Suppressor macrophage treated with lipopolysaccharide for 4 hours (primary cell): ENCODE measurements at places on chromosomes 4 and X.
A peak's percentile ranks its signal among the peaks of the same experiment; 100 is the strongest.

GRCh38 chr4:56843421-56843899, 22.0 kb upstream of the SPINK2 start:
- no peak for DNase-seq

GRCh38 chr4:52554612-52555355, 104.3 kb downstream of the USP46 start:
- no peak for DNase-seq

GRCh38 chr4:146098397-146098796, 77.1 kb upstream of the LSM6 start:
- no peak for DNase-seq

GRCh38 chr4:151538963-151539362, 130.0 kb downstream of the FHIP1A start:
- DNase-seq: no peak

- peak; percentile 14 for DNase-seq
These were observed 65.6 kb upstream of the BMP2K start for GRCh38 chr4:78710536-78710935.

DNA sequence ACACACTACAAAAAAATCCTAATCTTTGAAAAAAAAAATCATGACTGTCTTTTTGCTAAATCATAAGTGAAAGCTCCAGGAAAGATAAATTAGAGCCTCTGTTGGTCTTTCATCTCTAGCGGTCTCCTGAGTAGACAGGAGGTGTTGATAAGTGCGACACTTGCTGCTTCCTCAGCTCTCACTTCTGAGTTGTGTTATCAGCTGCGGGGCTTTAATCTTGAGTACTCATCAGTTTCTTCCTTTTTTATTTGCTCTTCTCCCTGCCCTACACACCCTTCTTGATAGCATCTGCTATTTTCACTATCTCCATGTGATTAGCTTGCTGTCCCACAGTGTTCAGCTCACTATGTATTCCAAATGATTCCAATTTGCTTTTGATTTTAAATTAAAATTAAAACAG, 1449.2 kb downstream of the C4orf33 start:
- no peak for DNase-seq
